ENCODE measurements at places on chromosomes 2 and 18.

- DNase-seq: no peak
Measured at GRCh38 chr2:46434851-46435273, 44.5 kb upstream of the TMEM247 start.

DNA sequence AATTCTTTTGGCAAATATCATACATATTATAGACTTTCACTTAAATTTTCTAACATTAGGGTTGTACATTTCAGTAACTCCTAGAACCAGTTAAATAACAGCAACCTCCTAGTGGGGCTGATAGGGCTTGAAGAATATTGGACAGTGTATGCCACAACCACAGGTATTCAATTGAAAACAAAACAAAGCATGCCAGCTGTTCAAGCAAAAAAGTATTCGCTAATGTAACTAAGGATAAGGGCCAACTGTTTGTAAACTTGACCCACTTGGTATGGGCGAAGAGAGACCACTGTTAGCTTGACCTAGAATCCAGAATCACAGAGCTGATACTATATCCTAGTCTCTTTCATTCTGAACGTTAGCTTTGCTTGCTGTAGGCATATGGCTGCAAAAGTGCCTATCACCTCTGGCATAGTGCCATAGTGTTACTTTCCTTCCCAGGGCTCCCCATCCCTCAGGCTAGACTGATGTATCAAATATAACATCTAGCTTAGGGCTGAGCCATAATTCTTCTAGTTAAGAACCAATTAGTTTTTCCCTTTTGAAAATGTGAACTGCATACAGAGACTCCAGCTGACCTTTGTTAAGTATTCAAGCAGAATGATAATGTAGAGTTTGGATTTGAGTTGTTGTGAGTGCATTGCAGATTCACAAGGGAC is 458.8 kb upstream of the NRXN1 start:
- DNase-seq: no peak

DNA sequence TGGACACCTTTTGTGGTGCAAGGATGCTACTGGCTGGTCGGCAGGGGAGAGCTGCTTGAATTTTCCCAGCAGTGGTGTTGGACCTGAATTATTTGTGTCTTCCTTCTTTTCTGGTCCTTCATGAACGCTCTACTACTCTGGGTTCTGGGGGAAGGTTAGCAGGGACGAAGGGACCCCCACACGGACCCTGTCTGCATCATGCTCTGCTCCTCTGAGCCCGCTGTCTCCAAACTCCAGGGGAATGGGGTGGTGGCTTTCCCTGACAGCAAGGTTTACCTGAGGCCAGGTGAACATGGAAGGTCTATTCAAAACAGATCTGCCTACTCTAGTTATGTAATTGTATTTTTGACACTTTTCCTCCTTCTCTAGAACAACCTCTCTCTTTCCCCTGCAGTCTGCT is 168.5 kb upstream of the PXDN start:
- no peak for DNase-seq

DNA sequence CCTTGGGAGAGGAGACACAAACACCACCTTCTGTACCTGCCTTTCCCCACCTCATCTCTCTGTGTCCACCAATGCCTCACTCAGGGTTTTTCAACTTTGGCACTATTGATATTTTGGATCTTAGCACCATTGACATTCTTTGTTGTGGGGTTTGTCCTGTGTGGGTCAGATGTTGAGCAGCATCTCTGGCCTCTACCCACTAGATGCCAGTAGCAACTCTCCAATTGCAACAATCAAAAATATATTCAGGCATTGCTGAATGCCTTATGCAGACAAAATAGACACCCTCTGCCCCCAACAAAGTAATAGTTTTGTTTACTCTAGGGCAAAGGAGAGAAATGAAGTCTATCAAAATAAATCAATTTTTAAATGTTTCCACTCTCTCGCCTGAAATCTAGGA is 1384.3 kb upstream of the NXPH2 start:
- DNase-seq: no peak

GRCh38 chr18:62784338-62784965 is 69.1 kb downstream of the PHLPP1 start:
- no peak for DNase-seq

DNA sequence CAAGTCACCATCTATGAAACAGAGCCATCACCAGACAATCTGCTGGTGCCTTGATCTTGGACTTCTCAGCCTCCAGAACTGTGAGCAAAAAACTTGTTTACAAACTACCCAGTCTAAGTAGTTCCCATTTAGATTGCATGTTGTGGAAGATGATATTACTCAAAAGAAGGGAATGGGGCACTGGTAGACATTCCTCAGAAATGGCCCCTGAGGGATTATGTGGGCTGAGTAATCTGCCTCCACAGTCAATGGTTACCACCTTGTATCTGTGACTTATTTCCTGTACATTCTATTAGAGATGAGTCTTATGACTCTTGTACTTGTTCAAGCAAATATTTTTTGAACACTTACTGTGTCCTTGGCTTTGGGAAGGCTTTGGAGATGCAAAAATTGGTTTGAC is 160.4 kb downstream of the NUP35 start:
- no peak for DNase-seq

DNA sequence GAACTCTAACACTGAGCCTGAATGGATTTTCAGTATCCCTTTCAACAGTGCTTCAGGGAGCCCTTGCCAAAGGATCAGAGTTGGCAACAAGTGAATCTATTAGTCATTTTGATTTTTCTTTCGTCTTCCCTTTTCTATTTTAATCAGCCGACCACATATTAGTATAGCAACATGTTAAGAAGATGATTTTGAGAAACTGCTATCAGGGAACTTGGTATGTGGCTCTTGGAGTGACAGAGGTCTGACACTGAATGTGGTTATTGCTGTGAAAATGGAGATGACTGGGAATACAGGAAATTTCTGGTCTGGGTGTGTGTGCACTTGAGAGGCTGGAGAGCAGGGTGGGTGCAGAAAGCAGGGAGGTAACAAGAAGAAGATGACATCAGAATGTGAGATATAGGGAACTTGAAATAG is 28.7 kb upstream of the IL1RL1 start:
- no peak for DNase-seq

GRCh38 chr2:160394153-160394552 is 99.5 kb downstream of the RBMS1 start:
- DNase-seq: no peak

DNA sequence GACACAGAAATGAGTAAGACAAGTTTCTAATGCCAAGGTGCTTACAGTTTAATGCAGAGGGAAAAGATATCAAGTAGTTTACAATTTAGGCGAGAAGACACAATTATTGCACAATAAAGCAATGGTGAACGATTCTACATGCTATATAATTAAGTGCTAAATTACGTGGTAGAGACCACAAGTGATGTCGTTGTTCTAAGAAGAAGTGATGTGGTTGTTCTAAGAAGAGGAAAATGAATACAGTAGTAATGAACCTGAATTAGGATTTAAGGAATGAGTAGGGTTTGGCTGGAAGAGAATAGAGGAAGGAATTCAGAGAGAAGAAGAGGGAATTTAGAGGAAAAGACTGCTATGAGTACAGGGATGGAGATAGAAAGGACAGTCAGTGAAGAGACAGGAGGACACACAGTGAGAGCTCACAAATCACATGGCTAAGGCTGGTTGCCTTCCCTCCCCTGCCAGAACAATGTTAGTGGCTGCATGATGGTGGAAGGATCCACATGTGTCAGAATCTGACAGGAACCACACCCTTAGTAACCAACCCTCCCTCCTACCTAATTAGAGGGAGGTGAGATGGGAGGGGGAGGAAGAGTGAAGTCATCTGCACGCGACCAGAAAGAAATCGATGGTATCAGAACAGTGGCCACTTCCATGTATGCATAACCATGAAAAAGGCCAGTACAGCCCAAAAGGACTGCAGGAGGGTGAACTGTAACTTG is 44.7 kb downstream of the M1AP start:
- no peak for DNase-seq

DNA sequence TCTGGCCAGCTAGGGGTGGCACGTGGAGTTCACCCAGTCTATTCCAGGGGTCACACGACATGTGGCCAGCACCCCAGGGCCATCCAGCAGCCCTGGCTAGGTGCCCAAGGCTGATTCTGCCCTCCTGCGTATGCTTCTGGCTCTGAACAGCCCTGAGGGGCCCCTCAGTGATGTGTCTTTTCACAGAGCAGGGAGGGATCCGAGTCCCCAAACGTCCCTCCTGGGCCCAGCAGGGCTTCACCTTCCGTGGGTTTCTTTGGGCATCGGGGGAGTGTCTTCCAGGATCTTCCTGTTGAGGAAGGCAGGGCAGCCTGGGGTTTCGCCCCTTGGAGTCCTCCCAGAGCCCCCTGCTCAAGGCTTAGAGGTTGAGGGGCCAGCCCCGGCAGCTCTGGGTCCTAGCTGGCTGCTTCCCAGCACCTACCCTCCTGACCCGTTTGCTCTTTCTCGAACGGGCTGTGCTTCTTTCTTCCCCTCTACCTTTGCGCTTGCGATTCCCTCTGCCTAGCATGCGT is 165.9 kb downstream of the DYSF start:
- DNase-seq: no peak

GRCh38 chr18:24027156-24027827 is 12.7 kb downstream of the TTC39C start:
- DNase-seq: no peak

GRCh38 chr2:152408254-152408653 is 73.3 kb downstream of the FMNL2 start:
- DNase-seq: no peak

- no peak for DNase-seq
Measured at GRCh38 chr2:174399171-174399570, 3.6 kb downstream of the SCRN3 start.

DNA sequence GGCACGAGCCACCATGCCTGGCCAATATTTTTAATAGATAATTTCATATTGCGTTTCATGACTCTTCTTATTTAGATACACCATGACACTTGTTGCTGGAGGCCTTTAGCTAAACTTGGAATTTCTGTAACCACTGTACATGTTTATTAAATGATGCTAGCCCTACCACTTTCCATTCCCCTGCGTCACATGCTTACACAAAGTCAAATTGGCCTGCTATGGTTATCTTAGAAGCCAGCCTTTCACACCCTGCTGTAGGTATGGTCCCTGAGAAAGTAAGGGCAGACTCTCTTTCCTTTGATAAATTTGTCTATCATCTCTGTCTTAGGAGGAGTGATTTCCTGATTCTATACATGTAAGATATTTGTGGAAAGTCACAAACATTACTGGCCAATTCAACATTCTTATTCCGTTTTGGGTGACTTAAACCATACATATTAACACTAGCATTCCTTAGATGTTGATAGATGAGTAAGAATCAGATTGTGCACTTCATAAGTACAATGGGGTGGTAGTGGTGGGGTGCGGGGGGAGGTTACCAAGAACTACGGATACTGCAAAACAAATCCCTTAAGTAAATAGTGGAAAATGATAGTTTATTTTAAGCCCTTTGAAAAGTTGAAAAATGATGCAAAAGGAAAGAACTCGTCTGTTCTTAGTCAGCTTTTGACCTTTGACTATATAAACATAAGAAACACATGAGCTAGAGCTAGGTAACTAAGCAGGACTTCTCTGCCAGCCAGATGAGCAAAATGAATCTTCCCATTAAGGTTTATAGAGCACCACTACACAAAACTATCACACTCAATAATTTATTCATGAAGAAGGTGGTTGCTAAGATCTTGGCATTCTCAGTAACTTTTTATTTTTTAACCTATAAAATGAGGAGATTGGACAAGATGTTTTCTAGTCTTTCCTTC is 7.9 kb upstream of the NDUFV2 start:
- DNase-seq: no peak

DNA sequence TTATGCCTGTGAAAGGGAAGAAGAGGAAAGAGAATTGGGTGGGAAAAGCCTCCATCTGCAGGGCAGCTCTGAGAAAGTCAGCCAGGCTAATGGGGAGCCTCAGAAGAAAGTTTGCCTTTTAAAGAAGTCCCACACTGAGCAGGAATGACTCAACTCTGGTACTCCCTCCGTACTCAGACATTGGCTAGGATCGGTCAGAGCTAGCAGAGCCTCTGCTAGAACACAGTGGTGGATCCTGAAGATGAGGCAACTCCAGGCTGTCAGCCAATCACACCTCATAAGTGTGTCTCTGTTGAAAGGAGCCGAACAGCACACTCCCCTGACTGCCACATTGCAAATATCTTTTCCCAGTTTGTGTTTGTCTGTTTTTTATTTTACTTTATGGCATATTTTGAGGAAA is 96.9 kb downstream of the HNRNPLL start:
- DNase-seq: no peak

- no peak for DNase-seq
Measured at GRCh38 chr2:160227293-160227915, 27.3 kb upstream of the ITGB6 start.

GRCh38 chr2:221675201-221675908 is 103.3 kb upstream of the EPHA4 start:
- DNase-seq: no peak

- no peak for DNase-seq
Measured at GRCh38 chr2:88537640-88538039, 85.1 kb upstream of the FOXI3 start.

GRCh38 chr18:35619941-35620340 is 38.4 kb downstream of the GALNT1 start:
- no peak for DNase-seq

- no peak for DNase-seq
Measured at GRCh38 chr2:148979919-148980277, 58.6 kb upstream of the LYPD6B start.

- DNase-seq: no peak
Measured at GRCh38 chr2:235893129-235893698, 275.0 kb downstream of the GBX2 start.

GRCh38 chr2:10047616-10048500 is 4.5 kb downstream of the KLF11 start:
- DNase-seq: no peak

DNA sequence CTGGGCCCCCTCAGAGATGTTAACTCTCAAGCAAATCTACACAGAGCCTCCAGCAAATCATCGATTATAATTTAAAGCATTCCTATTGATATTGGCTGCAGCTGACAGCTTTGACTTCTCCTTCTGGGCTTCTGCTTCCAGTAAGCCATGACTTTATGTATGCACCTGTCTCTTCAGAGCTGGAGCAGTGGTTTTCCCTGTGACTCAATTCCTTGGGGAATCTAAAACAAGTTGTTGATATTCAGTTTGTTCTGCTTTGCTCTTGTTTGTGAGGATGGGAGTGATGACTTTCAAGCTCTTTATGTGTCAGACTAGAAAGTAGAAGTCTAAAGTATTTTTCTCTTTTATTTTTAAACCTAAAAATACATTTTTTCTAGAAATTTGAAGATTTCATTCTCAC is 45.1 kb upstream of the TNP1 start:
- no peak for DNase-seq

GRCh38 chr18:46475390-46475752 is 181.6 kb downstream of the LOXHD1 start:
- DNase-seq: no peak
